ENCODE measurements at places on chromosomes 12 and 14.
A peak's percentile ranks its signal among the peaks of the same experiment; 100 is the strongest.

GRCh38 chr14:96478119-96478518 lies 24.1 kb upstream of the PAPOLA start:
- no peak for DNase-seq

DNA sequence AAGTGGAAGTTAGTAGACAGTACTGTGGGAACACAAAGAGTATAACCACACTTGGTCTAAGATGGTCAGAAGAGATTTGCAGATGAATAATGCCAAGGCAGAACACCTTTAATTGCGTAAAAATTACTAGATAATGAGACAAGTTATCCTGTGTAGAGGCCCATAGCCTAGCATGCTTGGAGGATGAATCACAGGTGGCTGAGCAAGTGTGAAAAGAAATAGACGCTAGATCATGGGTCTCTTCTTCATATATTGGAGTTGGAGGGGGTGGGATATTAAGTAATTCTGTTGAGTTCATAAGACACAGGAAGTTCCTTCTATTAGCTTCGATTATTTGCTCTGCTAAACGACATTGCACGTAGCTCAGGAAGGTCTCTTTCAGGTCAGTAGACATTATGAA lies 454.3 kb upstream of the LMO3 start:
- no peak for DNase-seq

- DNase-seq = no peak
Measured at GRCh38 chr14:26867171-26867757, 269.4 kb upstream of the NOVA1 start.

DNA sequence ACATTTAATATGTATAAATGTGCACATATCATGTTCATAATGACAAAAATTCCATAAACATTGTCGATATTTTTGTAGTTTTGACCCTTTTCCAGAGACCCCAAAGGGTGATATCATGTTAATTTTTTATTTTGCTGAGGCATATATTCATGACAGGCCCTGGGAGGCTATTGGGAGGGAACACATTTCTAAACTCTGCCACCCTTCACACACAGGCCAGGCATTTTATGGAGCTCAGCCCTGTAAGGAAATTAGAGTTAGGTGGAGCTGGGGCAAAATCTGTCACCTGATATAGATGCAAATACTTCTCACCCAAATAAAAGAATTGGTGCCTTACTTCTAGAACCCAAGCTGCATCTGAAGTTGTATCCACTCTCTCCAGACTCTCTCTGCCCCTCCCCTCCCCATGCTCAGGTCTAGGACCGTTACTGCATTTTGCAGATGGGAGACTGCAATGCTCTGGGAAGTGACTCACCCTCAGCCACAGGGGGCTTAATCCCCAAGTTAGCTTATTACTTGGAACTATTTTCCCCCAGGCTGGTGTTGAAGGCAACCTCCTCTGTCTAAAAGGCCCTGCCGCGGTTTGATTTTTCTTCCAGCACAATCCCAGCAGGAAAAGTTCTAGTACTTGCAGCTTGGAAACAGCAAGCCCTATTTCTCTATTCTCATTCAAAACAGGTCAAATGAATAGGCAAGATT lies 238.9 kb downstream of the EMP1 start:
- no peak for DNase-seq

GRCh38 chr12:80807640-80808288 lies 91.1 kb downstream of the MYF5 start:
- DNase-seq = no peak

GRCh38 chr14:51725061-51725460 lies 73.4 kb downstream of the FRMD6 start:
- no peak for DNase-seq

DNA sequence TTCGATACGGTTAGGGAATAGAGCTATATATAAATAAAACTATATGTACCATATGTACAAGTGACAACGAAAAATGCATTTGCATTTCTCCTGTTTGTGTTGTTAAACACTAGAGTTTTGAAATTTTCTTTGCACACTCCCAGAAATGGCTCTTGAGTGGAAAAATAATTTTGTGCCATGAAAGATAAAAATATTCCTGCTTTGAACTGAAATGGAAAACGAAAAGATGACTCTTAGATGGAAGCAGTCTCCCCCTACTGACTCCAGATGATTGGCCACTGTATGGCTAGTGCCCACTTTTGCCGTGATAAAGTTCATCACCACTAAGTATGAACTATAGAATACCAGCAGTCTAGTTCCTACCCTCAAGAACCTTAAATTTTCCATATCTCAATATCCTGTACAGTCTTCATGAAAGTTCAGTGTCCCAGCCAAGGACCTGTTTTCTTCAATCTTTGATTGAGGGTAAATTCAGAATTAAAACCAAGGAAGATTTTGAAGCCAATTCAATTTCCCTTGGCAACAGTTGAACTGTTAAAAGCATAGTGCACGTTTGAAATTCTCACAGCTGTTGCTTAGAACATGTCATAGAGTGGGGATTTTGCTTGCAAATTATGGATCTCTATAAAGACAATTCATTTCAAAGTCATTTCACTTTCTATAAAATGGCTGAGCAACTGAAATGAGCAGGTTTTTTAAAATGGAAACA lies 1.6 kb upstream of the PPP2R5E start:
- DNase-seq = peak; percentile 47

DNA sequence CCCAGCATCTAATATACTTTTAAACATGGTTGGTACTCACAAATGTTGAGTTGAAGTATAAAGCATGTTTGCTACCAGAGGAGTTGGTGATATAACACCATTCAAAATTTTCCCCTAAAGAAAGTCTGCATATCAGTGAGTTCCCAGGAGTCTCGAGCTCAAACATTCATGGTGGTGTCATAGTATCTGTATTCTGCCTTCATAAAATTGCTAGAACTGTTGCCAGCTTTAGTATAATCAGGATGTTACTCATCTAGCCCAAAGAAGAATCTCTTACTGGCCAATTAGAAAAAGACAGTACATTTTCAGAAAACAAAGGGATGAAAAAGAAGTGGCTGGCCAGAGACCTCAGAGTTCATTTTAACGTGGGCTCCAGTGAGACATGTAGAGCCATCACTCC lies 374.7 kb downstream of the KCNH5 start:
- no peak for DNase-seq

- no peak for DNase-seq
Measured at GRCh38 chr14:69370061-69370460, 28.0 kb downstream of the ERH start.

GRCh38 chr12:120862664-120863063 lies 41.5 kb downstream of the SPPL3 start:
- DNase-seq = no peak

DNA sequence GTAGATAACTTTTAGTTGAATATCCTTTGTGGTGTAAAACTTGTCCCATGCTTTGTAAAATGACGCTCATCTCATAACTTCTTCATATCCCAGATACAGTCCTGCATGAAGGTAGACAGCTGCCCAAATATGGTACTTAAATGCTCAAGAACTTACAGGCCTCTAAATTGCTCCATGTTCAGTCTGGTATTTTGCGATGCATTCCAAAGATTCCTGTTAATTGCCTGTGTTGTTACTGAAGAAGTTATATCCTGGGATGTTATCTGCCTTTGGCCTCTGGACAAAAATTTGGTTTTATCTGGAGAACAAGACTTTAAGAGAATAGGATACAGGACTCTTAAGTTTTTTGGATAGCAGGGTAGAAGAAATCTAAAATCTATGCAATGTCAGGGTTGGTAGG lies 473.0 kb downstream of the PCNX1 start:
- DNase-seq = no peak

- DNase-seq = no peak
Measured at GRCh38 chr12:30180602-30181001, 396.9 kb upstream of the TMTC1 start.

- DNase-seq = peak; percentile 46
Measured at GRCh38 chr12:108854451-108855283, 2.7 kb downstream of the SSH1 start.

GRCh38 chr14:88426271-88426670 lies 40.8 kb downstream of the SPATA7 start:
- DNase-seq = no peak

DNA sequence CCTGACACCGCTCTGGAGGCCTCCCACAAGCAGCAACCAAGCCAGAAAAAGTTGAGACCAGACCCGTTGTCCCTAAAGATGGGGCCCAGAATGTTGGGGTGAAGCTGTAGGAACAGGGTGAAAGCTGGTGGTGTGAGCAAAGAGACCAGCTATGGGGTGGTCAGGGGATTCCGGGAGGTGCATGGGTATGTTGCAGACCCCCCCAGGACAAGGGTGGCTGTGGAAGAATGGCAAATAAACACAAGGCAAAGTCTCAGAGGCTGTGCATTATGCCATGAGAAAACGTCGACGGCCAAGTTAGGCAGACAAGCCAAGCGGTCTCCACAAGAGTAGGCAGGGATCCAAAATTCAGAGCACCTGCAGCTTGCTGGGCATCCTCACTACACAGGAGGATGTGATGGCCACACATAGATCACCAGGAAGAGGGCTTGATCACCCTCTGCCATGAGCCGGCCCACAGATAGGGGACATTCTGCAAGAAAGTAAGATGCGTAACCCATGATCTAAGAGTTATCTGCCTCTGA lies 58.8 kb upstream of the KCNA1 start:
- no peak for DNase-seq

DNA sequence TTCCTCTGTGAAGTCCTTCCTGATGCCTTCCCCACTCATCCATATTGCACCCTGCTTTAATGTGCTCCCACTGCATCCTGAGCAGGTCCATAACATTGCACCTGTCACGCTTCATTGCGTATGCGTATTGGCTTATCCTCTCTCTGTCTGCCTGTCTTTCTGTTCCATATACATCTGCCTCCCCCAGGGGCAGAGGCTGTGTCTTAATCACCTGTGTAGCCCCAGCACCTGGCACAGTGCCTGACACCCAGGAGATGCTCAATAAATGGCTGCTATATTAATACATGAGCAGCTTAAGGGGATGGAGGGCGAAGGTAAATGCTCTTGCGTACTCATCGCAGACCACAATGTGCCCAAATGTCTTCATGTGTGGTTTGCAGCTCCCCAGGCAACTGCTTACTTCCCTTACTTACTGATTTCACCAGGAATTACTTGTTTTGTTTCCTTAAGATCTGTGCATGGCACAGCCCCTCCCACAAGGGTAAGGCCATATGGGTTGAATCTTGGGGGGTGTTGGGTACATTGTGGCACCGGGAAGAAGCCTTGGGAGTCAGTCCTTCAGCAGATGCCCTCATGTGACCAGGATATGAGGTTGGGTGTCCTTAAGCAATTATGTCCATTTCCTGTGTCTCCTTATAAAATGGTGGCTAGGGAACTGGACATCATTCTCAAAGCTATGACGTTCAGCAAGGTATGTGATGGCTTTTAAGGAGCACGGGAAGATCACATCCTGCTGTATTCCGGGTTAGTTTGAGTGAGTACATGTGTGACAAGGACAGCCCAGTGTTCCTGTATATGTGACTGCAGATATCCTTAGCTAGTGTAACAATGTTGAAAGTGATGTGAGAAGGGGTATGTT lies 848 bp upstream of the CPNE6 start:
- DNase-seq = no peak

DNA sequence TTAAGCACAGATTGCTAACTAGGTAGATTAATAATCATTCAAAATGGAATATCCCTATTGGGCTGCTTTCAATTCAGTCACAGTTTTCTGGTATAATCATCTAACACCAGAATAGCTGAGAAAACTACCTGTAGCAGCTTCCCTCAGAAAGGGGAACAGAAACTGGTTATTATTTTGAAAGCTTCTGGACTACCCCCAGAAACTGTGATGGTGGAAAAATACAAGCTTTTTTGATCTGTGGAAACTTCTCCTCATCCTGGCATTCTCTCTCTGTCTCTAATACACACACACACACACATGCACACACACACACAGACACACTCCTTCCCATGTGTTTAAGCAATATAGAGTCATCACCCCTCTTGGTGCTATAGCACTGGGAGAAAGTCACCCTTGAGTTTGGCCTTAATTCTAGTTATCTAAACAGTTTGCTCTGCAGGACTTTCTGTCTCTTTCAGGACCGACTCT lies 251.5 kb upstream of the LMO3 start:
- no peak for DNase-seq
